Vagina (tissue), 2 donors: ENCODE measurements at places on chromosomes 11 and 22.

DNA sequence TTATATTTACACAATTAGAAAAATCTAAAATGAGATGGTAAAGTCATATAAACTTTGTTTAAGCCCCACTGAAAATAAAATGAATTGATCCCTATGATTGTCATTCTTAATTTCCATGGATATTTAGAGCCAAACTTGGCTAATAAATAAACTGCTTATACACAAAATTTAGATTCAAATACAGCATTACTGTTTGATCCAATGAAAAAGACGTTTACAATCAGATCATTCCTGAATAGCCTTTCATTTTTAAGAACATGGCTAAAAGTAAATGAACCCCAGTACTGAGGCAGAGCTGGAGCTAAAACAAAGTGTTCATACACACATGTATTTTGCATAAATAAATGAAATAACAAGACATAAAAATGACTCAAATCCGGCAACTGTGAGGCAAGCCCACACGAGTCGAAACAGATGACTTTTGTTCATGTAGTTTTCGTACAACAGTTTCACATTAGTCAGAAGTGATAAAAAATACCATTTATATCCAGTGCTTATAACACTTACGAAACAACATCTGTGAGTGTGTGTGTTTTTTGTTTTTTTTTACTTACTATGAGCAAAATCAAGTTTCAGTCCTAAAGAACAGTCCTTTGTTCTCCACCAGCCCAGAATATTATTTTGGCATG, 386.5 kb downstream of the SOX6 start:
- DNase-seq, result no peak

DNA sequence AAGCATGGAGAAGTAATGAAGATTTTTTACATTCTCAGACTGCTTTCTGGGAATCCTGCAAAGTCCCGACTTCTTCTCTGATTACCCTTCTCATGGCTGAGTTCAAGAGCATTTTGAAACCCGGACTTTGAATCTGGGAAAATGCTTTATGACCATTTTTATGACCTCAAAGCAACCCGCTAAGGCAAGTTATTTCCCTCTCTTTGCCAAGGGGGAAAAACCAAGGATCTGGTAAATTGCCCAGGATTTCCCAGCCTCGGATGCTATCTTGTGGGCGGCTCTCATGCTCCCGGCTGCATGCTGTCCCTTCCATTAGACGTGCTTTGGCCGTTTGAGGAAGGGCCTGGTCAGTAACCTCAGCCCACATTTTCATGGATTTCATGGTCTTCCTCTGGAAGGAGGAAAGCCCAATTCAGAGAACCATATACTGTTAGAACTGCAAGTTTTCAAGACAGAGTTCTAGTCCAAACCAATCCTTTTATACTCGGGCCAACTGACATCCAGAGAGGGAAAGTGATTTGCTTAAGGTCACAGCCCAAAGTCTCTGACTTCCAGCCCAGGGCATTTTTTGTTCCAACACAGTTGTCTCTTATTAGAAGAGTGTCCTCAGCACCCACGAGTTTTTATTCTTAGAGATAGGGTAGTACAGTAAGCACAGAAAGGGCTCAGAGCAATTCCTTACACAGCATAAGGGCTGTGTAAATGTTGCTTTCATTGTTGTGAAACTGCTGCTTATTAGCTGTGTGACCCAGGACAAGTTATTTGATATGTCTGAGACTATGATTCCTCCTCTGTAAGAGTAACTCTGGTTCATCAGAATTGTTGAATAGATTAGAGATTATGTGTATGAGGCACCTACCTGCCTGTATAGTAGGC, 77.4 kb downstream of the NAV2 start:
- no peak for DNase-seq

DNA sequence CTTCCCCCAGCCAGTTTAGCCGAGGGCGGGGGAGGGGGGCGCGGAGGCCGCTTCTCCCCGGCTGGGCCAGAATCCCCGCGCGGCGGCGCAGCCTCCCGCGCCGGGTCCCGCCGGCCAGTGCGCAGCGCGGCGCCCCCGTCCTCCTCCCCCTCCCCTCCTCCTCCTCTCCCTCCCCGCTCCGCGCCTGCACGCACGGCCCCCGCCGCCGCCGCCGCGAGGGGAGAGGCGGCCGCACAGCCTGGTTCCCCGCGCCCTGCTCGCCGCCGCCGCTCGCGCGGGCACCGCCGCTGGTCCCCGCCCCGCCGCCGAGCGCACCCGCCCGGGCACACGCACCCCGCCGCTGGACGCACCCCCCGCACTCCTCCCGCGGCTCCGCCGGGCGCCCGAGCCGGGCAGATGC, at the start of gene FLRT1:
Gene FLRT1, plus strand, starts transcription at position 356 of the 400 bp plus-strand sequence. CDS start 80,337 bp downstream, outside the sequence.
- no peak for DNase-seq

- DNase-seq, result no peak
Observed at GRCh38 chr11:128328955-128329551, 258.3 kb downstream of the ETS1 start.

DNA sequence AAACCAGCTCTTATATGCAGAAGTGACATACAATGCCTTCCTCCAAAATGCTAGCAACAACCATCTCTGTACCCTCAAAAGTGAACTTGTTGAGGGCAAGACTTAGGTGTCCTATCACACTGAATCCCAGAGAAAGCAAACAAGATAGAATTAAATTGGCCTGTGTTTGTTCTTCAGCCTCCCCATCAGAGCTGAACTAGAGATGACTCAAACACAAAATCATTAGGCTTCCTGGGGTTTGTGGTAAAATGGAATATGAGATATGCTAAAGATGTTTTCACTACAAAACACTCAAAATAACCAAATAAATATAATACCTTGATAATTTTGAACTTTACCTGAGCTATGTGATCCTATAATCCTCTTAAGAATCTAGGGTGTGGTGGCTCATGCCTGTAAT, 31.6 kb downstream of the ZNF214 start:
- DNase-seq, result no peak

DNA sequence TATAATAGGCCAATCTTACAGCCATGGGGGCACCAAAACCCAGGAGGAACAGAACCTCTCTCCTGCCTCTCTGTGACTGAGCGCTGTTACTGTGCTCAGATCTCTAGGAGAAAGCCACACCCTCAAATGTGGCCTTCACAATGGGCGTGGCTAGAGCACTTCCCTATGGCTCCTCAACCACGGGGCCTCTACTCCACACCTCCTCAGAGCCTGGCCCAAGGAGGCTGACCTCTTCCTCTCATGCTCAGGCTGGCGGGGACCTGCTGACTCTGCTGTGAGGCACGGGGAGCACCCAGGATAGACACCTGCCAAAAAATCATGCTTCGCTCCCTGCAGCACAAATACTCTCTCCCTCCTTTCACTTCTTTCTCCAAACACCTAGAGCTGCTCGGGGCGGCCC, 41.0 kb downstream of the C11orf58 start:
- no peak for DNase-seq

DNA sequence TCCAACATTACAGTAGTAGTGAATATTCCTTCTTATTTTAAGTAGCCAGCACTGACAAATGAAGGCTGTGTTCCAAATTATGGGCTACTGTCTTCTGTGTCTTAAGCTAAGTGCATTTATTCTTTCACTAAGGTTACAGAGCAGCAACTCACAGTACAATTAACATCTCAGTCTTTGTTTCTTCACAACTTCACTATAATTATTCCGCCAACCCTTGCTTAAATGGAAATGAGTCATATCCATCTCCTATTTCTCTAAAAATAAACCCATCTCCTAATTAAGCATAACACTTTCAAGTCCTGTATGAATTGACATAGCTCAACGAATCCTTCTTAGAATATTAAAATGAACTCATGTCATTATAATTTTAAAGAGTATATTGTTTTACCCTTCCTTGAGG, 6.7 kb downstream of the ETS1 start:
- no peak for DNase-seq

GRCh38 chr11:133819114-133819513, 26.2 kb downstream of the SPATA19 start:
- DNase-seq, result no peak

DNA sequence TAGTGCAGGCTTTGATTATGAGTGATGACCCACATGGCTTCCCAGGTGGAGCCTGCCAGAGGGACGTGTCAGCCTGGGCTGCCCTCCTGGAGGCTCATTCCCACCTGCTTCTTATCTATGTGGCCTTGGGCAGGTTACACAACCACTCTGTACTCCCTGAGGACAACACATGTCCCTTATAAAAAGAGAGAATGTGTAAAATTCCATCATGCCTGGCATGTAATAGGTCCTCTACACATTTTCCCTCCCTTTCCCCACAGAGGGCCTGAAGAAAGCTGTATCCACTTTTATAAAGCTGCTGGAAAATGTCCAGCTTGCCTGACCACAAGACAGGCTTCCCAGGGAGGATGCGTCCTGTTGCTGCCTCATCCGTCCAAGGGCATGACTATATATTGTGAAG, 55.0 kb upstream of the VSTM5 start:
- DNase-seq, result no peak

GRCh38 chr11:133058501-133058900, 473.8 kb downstream of the OPCML start:
- DNase-seq, result no peak

- no peak for DNase-seq
Observed at GRCh38 chr11:97732011-97732632, 1288.6 kb upstream of the CNTN5 start.

GRCh38 chr22:50140615-50141014, 29.9 kb upstream of the PANX2 start:
- no peak for DNase-seq

GRCh38 chr11:36467916-36468315, 42.2 kb downstream of the TRAF6 start:
- DNase-seq, result no peak

DNA sequence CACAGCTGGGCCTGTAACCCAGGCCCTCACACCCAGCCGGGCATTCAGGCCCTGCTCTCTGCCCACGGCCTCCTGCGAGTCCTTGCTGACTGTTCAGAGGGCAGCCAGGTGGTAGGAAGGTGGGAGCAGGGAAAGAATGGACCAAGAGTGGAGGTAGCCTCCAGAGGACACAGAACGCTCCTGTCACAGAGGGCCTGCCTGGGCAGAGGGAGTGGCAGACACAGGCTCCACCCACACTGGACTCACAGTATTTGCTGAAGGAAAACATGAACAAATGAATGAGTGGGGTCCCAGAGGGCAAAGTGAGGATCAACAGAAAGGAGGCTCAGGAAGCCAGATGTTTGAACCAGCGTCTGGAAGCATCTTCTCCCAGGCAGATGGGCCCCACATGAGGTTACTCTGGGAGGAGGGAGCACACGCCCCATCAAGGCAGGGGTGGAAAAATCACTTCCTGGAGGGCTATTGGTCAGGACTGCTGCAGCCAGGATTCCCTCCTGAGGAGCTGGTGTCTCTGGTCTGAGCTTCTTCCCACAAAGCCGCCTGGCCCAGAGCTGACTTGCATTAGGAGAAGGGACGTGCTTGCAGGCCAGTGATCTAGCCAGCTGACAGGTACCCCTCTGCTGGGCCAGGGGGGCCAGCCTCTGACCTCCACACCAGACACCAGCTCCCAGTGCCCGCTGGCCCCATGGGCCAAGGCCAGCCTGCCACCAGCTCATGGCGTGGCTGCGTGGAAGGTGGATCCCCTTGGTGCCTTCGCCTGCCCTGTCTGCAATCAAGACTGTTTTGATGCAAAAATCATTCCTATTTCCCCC, 84.0 kb downstream of the THAP12 start:
- DNase-seq, result no peak

GRCh38 chr11:57135020-57135751, 46.6 kb upstream of the LRRC55 start:
- DNase-seq, result no peak

DNA sequence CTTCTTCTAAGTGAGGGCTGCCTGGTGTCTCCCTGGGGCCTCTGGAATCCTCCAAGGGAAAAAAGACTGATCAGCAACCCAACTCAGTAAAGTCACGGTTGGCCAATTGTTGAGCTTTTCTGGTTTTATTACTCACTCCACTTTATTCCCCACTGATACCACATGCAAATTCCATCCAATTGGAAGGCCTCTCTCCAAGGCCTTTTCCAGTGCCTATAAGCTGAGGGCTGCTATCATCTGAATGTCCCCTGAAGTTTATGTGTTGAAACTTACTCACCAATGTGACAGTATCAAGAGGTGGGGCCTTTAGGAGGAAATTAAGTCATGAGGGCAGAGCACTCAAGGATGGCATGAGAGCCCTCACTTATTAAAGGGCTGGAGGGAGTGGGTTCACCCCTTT, 463.3 kb downstream of the BUD13 start:
- no peak for DNase-seq

DNA sequence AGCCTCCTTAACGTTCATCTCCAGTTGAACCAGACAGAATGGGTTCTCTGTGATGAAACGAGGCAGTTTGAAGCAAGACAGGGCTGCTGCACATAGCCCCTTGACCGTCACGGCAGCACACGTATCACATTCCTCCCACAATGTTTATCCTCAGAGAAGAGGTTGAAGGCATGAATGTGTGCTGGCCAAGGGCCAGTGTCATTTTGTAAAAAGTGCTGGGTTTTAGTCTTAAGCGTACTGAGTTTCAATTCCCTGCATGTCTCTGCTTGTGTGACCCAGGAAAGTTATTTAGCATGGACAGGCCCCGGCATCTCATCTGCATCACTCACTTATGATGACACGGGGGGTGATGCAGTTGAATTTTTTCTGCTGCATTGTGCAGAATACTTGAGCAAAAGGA, 31.6 kb downstream of the TTC12 start:
- DNase-seq, result no peak

GRCh38 chr22:43360576-43360975, 17.4 kb upstream of the SCUBE1 start:
- DNase-seq, result no peak

GRCh38 chr11:69362315-69362714, 68.4 kb downstream of the MYEOV start:
- DNase-seq, result no peak

DNA sequence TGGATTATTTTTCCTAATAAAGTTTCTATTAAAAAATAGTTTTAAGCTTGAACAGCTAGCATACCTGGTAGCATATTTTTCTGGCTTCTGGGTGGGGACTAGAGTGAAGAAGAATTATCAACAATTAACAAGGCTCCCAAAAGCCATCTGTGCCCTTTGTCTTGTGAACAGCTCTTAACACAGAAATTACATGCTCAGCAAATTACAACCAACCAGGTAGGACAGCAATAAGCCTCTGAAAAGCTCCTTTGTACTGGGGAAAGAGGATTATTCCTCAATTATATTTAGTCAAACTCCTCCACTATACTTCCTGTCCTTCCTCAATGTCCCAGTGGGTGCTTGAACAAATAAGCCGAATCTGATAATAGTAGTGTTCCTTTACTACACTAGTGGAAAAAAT, 162.8 kb downstream of the RAB38 start:
- DNase-seq, result no peak

DNA sequence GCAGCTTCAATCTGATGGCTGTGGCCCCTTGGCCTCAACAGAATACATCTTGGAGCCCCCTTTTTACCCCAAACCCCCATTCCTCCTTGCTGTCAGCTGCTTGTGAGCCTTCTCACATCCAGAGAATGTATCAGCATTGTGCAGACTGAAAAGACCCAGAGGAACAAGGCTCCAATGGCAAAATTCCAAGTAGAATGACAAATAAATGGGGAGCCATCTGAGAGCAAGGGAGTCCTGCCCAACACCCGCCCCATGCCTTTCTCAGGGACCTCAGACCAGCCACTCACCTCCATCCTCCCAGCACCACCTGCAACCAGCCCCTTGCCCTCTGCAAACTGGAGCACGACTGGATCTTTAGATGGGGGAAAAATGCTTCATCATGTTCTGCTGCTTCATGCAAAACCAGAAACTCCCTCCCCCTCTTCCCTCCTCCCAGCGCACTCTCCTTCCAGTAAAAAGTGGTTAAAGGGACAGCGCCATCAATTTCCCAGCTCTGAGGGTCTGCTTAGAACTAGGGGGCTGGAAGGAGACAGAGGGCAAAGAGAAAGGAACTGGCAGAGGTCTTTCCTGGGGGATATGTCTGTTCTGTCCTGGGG, 2.2 kb upstream of the NEFH start:
- no peak for DNase-seq
